ENCODE measurements at places on chromosomes 5 and 9.

DNA sequence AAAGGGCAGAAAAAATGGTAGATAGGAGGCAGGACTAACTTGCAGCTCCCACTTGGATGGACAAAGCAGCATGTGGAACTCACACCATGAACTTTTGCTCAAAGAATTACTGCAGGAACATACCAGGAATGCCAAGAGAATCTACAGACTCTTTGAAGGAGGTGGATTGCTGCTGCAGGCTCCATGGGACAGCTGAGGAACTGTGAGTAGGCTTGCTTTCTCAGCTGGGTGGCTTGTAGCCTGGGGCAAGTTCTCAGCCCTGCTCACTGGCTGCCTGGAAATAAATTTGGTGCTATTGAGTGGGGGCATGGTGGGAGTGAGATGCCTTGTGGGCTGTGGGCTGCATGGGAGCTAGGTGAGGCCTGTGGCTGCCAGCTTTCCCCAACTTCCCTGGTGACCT is 574.5 kb downstream of the PRELID2 start:
- no peak for DNase-seq

DNA sequence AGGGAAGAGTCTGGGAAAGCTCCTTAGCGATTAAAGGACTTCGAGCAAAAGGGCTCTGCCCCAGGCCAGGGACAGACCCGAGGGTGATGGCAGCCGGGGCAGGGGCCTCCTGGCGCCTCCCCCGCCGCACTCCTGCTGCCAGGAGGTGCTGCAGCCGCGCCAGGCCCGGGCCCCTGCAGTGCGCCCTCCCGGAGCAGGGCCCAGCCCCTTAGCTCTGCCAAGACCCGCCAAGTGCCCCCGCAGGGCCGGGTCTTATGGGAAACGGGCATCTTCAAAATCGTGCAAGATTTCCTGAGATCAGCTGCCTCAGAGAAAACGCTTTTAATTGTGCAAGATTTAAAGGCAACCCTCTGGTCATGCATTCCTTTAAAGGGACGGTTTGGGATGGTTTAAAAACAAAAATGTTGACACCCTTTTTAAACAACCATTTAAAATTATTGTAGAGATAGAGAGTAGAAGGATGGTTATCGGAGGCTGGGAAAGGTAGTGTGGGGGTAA is 52.4 kb downstream of the CDC14B start:
- DNase-seq, result no peak

DNA sequence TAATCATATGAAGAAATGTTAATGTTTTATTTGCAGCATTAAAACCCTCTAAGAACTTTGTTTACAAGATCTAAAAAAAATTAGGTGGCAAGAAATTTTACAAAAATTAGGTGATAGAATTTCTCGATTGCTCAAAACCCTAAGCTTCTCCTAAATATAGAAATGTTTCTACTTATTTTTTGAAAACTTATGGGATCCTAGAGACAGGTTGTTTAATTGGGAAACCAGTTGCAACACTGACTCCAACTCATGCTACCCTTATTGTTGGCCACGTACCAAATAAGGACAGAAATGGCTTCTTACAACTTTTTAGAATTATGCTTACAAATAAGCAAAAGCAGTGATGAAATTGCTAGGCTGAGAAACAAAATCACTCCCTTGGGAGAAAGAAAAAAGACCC is 531.1 kb downstream of the PDE4D start:
- no peak for DNase-seq

- no peak for DNase-seq
Measured at GRCh38 chr9:33117796-33118195, 41.3 kb upstream of the SMU1 start.

DNA sequence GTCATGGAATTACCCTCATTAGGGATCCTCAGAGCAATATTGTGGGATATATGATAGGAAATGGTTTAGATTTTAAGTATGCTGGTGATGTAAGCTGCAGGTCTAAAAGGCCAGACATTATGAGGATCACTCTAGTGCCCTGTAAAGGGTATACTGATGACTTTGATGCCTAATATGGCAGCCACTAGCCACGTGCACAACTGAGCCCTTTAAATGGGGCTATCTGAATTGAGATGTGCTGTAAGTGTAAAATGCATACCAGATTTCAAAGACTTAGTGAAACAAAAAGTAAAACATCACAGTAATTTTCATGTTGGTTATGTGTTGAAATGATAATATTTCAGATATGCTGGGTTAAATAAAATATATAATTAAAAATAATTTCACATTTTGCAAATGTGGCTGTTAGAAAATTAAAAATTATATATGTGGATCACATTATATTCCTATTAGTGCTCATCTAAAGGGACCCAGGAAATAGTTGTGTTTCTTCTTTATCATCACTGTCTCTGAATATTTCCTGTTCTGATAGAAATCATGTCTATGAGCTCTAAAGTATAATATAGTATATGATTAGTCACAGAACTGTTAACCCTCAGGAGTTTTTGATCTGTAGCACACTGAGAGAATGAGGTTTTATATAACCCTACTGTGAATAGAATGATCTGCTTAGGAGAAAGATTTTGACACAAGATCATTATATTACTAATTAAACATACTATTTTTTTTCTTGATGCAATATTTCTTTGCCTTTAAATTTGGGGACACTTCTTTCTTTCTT is 50.1 kb downstream of the OSTF1 start:
- DNase-seq, result no peak

- DNase-seq, result no peak
Measured at GRCh38 chr9:110769667-110770066, 101.1 kb downstream of the MUSK start.

DNA sequence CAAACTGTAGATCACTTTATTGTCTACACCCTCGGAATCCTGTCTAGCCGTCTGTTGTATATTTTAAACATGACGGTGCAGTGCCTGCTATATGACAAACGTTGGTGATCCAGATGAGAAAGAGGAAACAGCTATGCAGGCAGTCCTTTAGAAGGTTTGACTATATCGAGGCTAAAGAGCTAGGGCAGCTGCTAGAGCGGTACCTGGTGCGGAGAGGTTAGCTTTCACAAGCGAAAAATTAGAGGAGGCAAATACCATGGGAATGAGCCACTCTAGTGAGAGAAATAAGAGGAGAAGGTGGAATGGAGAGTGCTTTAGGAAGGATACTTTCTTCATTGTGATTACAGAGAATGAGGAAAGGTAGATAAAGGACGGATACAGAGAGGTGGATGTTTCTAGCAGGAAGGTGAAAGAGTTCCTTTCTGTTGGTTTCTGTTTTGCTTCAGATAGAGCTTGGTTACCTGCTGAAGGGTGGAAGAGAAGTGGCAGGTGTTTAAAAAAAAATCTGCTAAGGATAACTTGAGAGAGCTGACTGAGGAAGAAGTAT is 959 bp upstream of the FBXL17 start:
- peak; percentile 6 for DNase-seq

DNA sequence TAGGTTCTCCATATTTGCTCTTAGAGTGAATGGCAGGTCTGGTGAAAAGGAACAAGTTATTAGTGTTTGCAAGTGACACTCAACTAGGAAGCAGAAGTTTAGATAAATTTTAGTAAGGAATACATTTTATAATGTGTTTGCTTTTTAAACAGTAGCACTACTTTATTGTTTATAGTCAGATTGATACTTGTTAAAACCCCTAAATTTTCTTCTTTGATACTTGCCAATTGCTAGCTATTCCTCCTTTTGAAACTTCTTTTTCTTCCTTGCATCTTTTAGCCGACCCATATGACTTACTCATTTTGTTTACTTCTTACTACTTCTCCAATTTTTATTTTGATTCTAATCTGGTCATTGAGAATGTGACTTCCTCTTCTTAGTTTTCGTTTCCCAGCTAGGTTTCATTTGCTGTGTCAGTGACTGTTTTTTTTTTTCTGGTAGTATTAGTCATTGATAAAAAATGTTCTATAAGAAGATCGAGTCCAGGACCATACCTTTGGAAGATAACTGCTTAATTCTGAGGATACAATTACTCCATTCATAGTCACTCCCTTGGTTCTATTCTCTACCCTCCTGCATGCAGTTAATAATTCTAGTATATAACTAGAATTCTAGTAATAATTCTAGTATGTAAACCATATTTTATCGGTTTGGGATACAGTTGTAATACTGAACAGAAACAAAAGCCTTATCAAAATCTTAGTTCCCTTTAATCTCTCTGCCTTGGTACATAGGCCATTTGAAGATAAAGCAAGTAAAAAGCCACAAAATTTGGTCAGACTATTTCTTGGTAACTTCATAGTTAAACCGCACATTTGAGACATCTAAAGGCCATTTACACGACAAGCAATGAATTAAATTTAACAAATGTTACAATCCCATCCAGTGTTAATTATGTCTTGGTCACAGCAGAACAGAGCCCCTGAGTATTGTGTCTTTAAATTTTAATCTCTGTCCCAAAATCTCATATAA is 2.8 kb upstream of the RICTOR start:
- no peak for DNase-seq

DNA sequence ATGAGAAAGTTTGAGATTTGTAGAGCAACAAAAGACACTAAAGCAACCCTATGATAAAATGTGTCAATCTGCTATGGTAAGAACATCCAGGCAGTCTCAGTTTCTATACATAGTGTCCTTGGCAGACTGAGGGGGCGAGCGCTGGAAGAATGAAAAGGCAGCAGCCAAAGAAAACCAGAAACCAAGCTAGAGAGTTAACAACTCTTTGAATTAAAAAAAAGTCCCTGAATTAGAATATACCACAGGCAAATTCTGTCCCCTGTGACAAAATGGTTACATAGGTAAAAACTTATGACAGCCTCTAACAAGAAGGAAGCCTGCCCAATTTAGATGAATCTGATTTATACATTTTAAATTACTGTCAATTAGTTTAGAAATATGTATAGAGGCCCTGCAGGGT is 106.7 kb downstream of the OXCT1 start:
- no peak for DNase-seq

DNA sequence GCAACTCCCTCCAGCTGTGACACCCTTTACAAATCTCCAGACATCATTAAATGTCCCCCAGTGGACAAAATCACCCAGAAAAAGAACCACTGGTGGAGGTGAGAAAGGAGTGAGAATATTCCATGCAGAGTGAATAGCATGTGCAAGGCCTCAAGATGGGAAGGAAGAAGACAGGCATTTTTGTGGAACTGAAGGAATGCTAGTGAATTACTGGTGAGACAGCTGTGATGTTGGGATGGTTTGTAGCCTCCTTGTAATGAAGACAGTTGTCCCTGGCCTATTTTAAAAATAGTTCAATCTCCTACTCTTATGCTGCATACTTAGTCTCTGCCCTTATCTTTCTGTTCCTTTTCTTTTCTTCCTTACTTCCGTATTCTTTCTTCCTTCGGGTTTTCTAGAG is 124.9 kb upstream of the RPS23 start:
- DNase-seq, result no peak

DNA sequence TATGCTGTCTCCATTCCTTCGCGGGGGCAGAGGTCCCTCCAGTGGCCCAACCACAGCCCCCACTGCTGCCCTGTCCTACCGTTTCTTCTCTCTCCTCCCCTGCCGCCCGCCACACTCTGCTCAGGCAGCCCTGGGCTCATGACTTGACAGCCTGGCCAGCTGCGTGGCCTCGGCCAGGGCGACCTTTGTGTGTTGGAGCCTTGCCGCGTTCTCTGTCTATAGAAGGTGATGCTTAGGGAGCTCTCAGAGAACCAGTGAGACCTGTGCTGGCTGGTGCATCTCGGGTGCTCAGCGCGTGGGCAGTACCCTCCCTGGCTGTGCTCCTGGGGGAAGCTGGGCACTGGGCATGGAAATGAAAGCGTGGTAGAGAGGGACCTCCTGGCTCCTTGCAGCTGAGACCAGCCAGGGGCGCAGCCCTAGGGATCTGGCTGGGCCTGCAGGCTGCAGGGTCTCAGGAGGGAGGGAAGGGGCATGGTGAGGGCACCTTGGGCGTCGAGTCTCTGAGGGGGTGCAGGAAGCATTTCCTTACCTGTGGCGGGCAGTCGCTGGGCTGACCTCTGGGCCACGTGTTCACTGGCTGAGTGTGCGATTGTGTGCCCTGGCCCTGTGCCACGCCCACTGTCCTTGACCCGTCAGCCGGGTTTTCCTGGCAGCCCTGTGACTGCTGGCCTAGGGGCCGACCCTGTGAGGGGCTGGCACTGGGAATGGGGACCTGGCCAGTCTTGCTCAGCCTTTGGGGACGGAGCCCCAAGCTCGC is 50.3 kb downstream of the RXRA start:
- DNase-seq, result no peak

- no peak for DNase-seq
Measured at GRCh38 chr9:137487454-137488326, 28.6 kb upstream of the NSMF start.

DNA sequence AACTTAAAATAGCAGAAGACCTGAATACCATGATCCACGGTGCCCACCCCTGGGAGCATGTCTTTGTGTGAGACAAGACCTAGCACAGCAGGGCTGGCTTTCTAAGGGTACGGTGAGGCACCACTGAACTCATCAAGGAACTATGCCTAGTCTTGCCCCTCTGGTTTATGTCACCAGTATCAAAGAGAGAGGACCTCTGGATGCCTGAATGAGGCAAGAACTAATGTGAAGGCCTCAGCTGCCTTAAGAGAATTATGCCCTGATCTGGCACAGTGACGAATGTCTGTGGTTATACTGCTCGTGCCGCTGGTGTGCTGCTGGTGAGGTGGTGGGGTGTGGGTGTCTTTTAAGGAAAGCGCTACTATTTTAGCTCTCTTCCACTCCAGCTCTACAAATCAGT is 23.0 kb downstream of the NREP start:
- DNase-seq, result no peak
